NT2/D1 (cell line): ENCODE measurements at places on chromosomes 11 and 22.
A peak's percentile ranks its signal among the peaks of the same experiment; 100 is the strongest.

- no peak for DNase-seq
These were observed 87.1 kb upstream of the RAG2 start for GRCh38 chr11:36684840-36685801.

GRCh38 chr11:77118086-77118485 is 10.0 kb upstream of the MYO7A start:
- no peak for DNase-seq

DNA sequence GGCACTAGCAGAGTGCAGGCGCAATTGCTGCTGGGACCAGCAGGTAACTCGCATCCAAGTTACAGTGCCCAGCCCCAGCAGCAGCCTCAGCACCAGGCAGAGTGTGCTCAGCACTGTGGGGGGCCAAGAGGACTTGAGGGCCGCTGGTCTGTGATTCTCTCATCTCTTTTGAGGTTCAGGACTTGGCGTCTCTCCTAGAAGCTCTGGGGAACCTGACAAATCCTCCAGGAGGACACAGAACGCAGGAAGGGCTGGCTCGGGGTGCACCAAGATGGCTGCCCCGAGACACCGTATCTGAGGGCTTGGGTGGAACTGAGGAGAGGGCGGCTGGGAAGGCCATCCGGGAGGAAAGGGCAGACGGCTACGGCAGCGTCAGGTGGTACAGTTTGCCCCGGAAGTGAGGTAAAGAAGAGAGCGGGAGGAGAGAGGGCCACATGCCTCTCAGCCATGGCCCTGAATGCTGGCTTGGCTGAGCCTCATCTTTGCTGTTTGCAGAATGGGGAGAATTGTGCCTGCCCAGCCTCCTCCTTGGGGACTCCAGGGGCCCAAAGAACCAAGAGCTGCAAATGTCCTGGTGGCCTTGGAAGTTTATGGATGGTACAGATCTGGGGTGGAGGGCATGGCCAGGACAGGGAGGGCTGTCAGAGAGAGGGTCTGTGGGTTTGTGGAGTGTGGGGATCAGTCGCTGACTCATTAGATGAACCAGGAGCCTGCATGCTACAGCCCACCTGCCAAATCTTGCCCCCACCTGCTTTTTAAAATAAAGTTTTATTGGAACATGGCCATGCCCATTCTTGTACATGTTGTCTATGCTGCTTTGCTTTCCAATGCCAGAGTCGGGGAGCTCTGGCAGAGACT is 78.0 kb downstream of the MYEOV start:
- DNase-seq: no peak

DNA sequence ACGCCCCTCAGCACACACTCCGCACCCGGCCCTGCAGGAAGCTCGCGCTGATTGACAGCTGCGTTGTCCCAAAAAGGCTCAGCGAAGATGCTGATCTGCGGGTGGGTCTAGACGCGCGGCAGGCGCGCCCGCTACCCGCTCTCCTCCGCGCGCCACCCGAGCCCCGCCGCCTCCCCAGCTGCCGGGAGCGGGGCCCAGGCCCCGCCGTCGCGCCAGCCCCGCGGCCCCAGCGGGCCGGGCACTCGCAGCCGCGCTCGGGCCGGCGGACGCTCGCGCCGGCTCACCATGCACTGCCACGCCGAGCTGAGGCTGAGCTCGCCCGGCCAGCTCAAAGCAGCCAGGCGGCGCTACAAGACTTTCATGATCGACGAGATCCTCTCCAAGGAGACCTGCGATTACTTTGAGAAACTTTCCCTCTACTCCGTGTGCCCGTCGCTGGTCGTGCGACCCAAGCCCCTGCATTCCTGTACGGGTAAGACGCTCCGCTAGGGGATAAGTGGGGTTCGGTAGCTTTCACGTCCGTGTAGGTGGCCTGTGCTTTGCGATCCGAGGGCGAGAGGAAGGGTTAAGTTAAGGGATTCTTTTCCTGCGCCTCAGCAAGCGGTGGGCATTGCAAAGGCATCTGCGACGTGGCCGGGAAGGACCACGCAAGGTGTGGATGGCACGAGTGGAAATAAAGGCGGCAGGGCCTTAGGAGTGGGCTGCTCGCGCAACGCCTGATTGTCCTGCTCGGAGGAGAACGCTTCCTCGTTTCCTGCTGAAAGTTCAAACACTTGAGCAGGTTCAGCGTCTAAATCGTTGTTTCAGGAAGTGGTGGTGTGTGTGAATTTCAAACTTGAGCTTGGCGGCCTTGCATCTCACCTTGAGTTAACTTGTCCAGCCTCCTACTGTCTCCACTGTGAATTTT is at the start of gene BARX2:
TSS of gene BARX2 (plus strand) at position 98 of the 907 bp plus-strand sequence. CDS start at position 286, 188 bp downstream.
- peak; percentile 68 for DNase-seq

DNA sequence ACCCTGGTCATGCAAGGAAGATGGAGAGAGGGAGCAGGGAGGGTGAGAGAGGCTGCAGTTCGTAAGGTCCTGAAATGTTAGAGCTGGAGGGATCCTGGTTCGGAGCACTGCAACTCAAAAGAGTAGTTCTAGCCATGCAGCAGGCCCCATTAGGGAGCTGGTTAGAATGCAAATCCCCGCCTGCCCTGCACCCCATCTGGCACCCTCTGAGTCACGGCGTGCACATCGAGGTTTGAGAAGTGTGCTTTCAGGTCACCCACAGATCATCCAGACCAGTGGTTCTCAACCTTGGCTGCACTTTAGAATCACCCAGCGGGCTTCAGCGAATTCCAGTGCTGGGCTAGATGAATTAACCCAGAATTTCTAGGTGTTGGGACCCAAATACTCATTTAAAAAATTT is 48.2 kb downstream of the ST3GAL4 start:
- no peak for DNase-seq

- DNase-seq: no peak
These were observed 48.5 kb downstream of the WT1 start for GRCh38 chr11:32386770-32387377.

GRCh38 chr11:92489826-92490399 is 265.3 kb downstream of the FAT3 start:
- DNase-seq: no peak

DNA sequence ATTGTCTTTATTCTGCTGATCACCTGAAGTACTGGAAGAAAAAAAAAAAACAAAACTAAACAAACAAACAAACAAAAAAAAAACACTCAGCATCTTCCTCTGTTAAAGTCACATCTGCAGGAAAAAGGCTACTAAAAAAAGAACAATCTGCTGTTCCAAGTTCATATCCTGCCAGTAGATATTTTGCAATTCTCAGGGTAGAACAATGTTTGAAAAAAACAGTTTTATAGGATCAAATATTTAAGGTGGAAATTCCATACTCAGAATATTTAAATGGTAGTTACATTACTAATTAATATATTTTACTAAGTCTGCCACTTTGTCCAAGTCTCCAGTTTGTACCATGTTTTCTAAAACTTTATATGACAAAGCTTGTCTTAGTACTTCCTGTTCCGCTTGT is 175.2 kb downstream of the SBF2 start:
- DNase-seq: no peak

DNA sequence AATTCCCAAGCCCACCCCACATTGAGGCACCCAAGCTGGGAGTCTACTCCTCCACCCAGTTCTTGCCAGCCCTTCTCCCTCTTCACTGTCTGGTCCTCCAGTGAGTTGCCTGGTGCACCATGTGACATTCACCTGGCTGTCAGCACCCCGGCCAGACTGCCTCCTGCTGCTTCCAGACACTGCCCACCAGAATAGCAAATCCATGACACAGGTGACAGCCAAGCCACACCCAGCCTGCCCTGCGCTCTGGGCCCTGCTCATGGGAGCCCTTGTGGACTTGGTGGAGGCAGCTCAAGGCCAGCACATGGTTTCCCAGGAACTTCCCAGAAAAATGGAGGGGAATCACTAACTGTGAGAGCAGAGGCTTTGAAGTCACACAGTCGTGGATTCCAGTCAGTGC is 96.3 kb upstream of the CSNK2A3 start:
- no peak for DNase-seq

DNA sequence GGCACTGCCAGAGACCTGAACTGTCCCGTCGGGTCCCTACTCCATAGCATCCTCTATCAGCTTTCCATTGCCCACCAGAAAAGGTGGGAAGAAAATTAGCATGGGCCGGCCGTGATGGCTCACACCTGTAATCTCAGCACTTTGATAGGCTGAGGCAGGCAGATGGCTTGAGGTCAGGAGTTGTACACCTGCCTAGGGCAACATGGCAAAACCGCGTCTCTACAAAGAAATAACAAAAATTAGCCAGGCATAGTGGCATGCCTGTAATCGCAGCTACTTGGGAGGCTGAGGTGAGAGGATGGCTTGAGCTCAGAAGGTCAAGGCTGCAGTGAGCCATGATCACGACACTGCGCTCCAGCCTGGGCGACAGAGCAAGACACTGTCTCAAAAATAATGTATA is 3.5 kb downstream of the SLC25A18 start:
- DNase-seq: no peak

DNA sequence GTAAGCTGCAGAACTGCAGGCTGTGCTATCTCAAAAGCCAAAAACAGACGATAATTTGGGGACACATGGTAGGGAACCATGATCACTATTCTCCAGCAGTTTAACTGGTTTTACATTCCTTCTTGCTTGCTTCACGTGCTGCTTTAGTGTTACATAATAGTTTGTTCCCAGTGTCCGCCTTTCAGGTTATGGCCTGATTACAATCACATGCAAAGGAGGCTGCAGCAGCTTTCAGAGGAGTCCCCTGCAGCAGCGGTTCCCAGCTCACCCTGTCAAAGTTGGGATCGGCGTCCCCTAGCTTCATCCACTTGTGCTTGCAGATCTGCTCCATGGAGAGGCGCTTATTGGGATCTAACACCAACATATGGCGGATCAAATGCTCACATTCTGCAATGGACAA is 39.2 kb upstream of the APOA1 start:
- DNase-seq: no peak

DNA sequence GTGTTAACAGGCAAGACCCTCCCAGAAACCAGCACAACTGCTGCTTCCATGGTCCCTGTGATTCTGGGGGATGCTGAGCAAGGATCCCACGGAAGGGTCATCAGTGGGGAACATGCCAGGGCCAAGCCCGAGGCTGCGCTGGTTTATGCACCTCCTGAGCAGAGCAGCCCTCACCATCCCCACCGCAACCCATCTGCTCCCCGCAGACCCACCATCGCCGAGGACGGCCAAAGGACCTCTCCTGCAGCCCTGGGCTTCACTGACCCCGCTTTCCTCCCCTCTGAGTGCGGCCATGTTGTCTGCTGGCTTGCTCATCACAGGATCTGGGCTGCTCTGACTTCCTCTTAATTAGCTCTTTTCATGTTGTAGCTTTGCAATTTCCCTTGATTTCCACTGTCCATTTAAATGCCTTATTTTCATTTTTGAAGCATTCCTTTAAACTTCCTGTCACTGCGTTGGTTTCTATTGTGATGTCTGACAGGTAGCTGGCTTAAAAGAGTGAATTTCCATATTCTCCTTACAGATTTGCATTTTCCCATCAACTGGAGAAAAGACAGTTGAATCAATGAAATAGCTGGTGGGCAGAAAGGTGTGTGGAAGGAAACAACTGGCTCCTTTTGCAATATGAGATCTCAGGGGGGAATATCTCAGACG is 14.9 kb downstream of the TP53AIP1 start:
- no peak for DNase-seq

DNA sequence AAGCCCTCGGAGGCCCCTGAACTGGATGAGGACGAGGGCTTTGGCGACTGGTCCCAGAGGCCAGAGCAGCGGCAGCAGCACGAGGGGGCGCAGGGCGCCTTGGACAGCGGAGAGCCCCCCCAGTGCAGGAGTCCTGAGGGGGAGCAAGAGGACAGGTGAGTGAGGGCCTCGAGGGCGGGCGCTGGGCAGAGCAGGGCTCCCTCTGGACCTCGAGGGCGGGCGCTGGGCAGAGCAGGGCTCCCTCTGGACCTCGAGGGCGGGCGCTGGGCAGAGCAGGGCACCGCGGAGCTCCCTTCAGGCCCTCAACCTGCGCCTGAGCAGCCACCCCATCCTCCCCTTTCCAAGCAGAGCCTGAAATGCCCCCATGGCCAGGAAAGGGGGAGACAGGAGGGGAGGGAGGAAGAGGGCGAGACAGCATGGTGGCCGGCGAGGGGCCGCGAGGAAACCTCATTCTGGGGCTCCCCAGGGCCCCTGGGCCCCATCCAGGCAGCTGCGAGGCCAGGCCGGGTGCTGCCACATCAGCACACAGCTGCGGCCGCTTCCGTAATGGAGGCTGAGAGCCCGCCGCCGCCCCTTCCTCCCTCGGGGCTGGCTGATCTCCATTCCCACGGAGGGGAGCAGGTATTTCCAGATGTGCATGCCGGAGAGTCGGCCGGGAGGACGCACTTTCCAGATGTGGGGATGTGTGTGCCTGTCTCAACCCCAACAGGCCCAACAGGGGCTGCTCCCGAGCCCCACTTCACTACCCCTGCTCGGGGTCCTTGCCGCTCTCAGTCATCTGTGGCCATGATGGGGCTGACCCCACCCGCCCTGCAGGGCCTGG is 10.0 kb downstream of the PRR33 start:
- no peak for DNase-seq
